ENCODE measurements at places on chromosomes 7 and 10. TPM values are rescaled to one million over a fixed set of nuclear protein-coding genes. Genes with fewer than 3 reads are reported as not detected.

Gene SEMA3C
- polyA plus RNA-seq: not detected

DNA sequence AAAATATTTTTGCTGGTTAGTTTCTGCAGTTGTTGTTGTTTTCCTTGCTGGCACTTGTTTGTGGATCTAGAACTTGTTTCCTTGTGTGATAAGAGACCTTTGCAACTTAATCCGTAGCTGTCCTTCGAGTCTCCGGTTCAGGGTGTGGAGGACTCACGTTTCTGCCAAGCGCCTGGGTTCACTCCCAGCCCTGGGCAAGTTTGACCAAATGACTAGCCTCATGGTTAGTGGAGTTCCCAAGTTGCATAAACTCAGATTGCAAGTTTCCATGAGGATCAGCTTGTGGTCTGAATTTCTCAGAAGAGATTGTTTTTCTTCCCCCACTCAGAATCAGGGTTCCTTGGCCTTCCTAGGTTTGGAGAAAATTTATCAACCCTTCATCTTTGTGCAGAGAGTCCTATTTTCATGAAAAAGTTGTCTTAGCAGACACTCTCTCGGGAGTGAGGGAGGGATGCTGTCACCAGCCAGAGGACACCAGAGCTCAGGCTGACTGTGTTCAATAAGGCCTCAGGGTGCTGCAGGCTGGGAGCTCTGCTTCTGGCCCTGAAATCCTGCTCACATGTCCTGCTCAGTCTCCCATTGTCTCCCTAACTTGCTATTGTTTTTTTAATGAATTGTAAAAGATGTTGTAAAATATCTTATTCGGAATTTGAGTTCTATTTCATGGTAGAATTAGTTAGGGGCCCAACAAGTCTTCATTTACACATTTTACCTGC lies 377.7 kb upstream of the KLF6 start:
- no peaks in the 10 kb centered on the region for H3K27me3 ChIP-seq
- H3K27ac ChIP-seq: no peak overlapping the region
- no peak overlapping the region for H3K4me3 ChIP-seq
- no peaks in the 10 kb centered on the region for H3K4me1 ChIP-seq
- no peaks in the 10 kb centered on the region for H3K36me3 ChIP-seq

Gene EBLN1
- not detected for polyA plus RNA-seq

DNA sequence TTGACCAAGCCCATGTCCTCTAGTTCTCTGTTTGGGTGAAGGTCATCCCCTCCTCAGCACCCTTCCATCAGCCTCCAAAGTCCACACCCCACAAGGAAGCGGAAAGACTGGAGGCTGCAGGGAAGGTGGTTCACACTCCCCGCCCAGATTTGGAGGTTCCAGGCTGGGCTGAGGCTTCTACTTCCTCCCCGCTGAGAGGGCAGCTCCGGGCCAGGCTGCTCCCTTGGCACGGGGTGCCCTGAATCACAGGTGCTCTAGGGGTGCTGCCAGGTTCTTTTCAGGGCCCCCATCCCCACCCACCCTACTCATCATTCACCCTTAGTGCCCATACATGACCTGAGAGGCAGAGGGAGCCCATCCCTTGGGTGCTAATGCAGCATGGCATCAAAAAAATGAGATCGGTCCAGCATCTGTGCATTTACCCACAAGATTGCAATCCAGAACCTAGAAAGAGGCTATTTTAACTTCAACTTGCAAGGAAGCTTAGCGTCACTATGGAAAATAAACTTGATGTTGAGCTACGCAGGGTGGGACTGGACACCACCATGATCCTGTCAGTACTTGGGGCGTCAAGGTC lies 47.3 kb upstream of the ZMIZ1 start:
- peaks cover 45% of the 10 kb centered on the region for H3K4me1 ChIP-seq
- DNase-seq: no peak
- H3K27ac ChIP-seq: peak overlapping the region; percentile 38
- no peaks in the 10 kb centered on the region for H3K27me3 ChIP-seq
- no peak overlapping the region for H3K4me3 ChIP-seq
- H3K36me3 ChIP-seq: peaks cover 7% of the 10 kb centered on the region

DNA sequence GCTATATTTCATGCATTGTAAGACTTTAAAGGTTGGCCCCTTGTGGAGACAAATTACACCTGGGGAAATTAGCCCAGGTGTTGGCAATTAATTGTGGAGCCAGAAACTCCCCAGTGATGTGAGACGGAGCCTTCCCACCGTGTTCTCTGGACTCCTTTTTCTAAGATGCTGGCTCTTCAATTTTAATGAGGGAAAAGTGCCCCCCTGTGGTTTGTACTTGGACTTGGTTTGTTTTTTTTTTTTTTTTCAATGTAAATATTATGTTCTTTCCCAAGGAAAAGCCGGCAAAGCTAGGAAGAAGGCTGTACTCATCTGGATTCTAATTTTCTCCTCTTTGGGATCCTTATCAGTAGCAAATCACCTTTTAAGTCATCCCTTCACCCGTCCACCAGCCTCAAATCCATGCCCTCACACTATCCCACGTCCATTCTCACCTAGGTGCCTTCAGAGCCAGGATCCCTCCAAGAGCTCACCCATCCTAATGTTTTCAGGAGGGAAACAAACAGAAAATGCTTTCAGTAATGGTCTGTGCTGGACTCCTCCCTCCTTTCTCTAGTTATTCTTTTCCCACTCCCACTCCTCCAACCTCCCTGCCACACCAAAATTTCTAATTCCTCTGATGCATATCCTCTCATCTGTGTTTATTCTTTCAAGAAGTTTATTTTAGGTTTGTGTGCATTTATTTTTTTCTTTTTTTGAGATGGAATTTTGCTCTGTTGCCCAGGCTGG lies 20.4 kb upstream of the ST8SIA6 start:
- no peaks in the 10 kb centered on the region for H3K4me1 ChIP-seq
- no peak overlapping the region for H3K4me3 ChIP-seq
- H3K36me3 ChIP-seq: no peaks in the 10 kb centered on the region
- DNase-seq: no peak

DNA sequence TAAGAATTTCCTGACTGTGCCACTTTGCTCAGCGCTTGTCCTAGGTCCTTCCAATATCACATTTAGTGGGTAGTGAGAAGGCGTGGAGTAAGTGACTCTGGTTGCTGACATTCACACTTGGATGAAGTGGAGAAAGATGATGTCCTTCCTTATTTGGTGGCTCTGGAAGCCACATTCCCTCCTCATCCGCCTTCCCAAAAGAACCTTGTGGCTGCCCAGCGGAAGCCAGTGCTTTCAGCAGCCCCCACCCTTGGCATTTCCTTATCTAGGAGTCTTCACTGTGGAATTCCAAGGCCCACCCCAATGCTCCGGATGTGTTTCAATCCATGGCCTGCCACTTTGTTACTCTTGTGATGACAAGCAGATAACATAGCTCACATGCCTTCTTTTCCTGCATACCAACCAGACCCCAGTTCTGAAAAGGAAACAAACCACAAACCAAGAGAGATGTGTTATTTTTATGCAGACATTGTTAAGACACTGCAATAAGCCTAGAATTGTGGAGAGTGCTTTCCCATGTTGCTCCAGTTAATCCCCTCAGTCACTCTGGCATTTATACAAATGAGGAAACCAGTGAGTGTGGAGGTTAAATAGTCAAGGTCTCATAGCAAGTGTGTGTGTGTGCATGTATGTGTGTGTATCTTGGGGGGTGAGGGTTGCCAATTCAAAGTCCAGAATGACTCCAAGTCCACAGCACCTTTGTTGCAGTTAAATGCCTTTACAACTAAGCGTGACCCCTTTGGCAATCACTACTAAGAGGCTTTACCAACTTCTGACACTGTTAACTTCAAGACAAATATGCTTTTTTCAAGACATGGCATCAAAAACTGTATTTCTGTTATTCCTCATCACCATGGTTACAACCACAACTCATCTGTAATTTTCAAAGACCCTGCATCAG lies 10.3 kb upstream of the ANKRD1 start:
- H3K27ac ChIP-seq: no peak overlapping the region
- H3K27me3 ChIP-seq: peaks cover 20% of the 10 kb centered on the region
- no peak for DNase-seq
- H3K4me1 ChIP-seq: peaks cover 2% of the 10 kb centered on the region
- H3K4me3 ChIP-seq: no peak overlapping the region

Gene TSPAN33
- polyA plus RNA-seq: 24.3 TPM

All from naive thymus-derived CD8-positive, alpha-beta T cell (primary cell).